Transverse colon (tissue), 4 donors: ENCODE measurements at places on chromosomes 6 and 20. TPM values are rescaled to one million over a fixed set of nuclear protein-coding genes. Genes with fewer than 3 reads are reported as not detected.

- H3K4me1 ChIP-seq, result no peaks in the 10 kb centered on the region
- H3K36me3 ChIP-seq, result no peaks in the 10 kb centered on the region
- DNase-seq, result no peak
- H3K27ac ChIP-seq, result no peak overlapping the region
- H3K4me3 ChIP-seq, result no peak overlapping the region
Observed at GRCh38 chr20:48808382-48809034, 19.3 kb downstream of the PREX1 start.

GRCh38 chr6:73180763-73181619 lies 44.3 kb downstream of the KHDC1L start:
- H3K27me3 ChIP-seq, result no peaks in the 10 kb centered on the region
- no peaks in the 10 kb centered on the region for H3K36me3 ChIP-seq
- H3K4me3 ChIP-seq, result no peak overlapping the region
- DNase-seq, result no peak
- no peak overlapping the region for H3K27ac ChIP-seq

DNA sequence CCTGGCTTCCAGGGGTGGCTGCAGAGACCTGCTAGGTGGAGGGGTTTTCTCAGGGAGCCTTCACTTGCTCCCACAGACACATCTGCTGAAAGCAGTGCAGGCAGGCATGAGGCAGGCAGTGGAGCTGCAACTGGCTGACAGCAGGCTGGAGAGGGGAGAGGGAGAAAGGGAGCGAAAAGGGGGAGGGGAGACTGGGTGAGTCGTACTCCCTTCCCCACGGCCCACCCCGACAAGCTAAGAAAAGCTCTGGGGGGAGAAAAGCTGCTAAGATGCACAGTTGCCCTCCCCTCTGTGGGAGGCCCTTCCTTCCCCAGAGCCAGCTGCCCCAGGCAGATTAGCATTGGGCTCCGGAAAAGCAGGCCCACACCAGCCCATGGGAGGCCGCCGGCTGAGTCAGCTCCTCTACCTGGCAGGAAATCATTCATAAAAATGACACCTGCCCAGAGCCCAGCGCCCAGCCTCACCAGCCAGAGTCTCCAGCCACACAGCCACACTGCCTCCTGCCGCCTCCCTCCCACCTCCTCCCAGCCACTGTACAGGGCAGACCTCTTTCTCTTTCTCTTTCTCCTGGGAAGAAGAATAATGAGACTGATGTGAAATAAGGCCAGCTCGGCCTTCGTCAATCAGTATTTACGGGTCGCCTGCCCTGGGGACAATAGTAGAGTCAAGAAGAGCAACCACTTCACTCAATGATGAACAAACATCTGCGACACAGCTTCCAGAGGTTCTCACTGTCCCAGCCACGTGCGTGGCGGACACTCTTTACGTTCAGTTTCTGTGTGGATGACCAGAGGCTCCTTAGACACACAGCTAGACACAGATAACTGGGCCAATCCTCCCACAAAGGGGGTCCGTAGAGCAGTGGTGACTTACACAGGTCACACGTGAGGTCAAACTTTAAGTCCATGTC lies 7.7 kb upstream of the C20orf203 start:
- H3K27me3 ChIP-seq, result no peaks in the 10 kb centered on the region
- no peak overlapping the region for H3K4me3 ChIP-seq
- no peaks in the 10 kb centered on the region for H3K4me1 ChIP-seq
- no peak for DNase-seq

DNA sequence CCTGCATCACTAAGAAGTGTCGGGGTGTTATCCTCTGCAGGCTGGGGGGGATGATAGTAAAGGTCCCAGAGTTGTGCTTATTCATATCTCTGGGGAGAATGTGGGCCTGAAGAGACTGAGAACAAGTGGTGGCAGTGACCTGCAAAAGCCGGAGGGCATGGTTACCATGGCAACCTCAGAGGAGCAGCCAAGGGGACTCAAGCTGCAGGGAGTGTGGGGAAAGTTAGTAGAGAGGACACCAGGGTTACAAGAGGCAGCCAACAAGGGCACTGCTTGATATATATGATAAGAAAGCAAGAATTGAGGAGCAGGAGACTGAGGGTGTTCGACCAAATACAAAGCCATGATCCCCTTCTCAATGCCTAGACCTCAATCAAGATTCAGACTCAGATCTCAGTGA lies 46.1 kb downstream of the HLA-F start:
- no peak overlapping the region for H3K4me3 ChIP-seq
- H3K27me3 ChIP-seq, result peaks cover 10% of the 10 kb centered on the region
- DNase-seq, result no peak
- H3K36me3 ChIP-seq, result no peaks in the 10 kb centered on the region
- no peak overlapping the region for H3K27ac ChIP-seq

- no peaks in the 10 kb centered on the region for H3K27me3 ChIP-seq
- H3K4me3 ChIP-seq, result no peak overlapping the region
- H3K27ac ChIP-seq, result peak overlapping the region; percentile 81
- DNase-seq, result no peak
Observed at GRCh38 chr6:111761783-111762312, 111.4 kb downstream of the FYN start.

GRCh38 chr6:35140639-35141006 lies 516 bp downstream of the TCP11 start:
- H3K27ac ChIP-seq, result no peak overlapping the region
- no peak for DNase-seq
- no peaks in the 10 kb centered on the region for H3K27me3 ChIP-seq
- H3K36me3 ChIP-seq, result no peaks in the 10 kb centered on the region

GRCh38 chr20:43939762-43940121 lies 25.1 kb downstream of the TOX2 start:
- no peaks in the 10 kb centered on the region for H3K27me3 ChIP-seq
- no peak overlapping the region for H3K27ac ChIP-seq
- no peak overlapping the region for H3K4me3 ChIP-seq
- H3K36me3 ChIP-seq, result no peaks in the 10 kb centered on the region
- peaks cover 31% of the 10 kb centered on the region for H3K4me1 ChIP-seq

- no peak overlapping the region for H3K4me3 ChIP-seq
- no peak overlapping the region for H3K27ac ChIP-seq
- no peaks in the 10 kb centered on the region for H3K27me3 ChIP-seq
- no peak for DNase-seq
- H3K36me3 ChIP-seq, result no peaks in the 10 kb centered on the region
Observed at GRCh38 chr20:47578543-47578942, 76.9 kb downstream of the NCOA3 start.

Gene MATN4
- not detected for total RNA-seq

Gene DEF6
- total RNA-seq, result 2.6 TPM

Gene GJA10
- total RNA-seq, result not detected
